HS-5 (cell line): ENCODE measurements at places on chromosomes 2 and 18.
A peak's percentile ranks its signal among the peaks of the same experiment; 100 is the strongest.

- no peak for DNase-seq
Measured at GRCh38 chr2:4947911-4948310, 744.3 kb upstream of the SOX11 start.

DNA sequence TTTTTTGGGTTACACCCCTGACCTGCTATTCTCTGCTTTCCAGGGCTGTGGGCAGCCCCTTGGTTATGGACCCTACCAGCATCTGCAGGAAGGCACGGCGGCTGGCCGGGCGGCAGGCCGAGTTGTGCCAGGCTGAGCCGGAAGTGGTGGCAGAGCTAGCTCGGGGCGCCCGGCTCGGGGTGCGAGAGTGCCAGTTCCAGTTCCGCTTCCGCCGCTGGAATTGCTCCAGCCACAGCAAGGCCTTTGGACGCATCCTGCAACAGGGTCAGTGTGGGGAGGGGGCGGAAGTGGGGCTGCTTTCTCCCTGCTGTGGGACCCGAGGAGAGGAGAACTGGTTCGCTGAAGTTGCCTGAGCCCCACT, 9.7 kb upstream of the WNT10A start:
- DNase-seq, result no peak

GRCh38 chr2:231642631-231643494, 50.2 kb downstream of the TEX44 start:
- DNase-seq, result peak; percentile 97

GRCh38 chr18:44568986-44569385, 111.7 kb upstream of the SETBP1 start:
- no peak for DNase-seq

DNA sequence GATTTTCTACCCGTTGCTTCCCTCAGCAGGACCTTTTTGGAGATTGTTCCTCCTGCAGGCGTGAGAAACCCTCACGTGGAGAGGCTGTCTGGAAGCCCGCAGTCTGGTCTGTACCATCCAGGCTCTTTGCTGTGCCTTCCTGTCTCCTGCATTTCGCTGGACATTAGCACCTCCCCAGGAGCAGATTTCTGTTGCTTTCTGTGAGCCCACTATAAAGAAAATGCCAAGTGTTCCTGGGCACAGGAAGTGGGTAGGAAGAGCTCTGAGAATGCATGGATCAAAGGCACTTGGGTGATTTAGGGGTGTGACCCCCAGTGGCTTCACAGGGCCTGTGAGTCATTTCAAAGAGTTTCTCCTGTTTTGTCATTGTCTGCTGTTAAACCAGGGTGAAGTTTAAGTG, 27.3 kb downstream of the SPTBN1 start:
- DNase-seq, result no peak

- peak; percentile 3 for DNase-seq
Measured at GRCh38 chr2:11123856-11124759, 31.2 kb upstream of the SLC66A3 start.

- no peak for DNase-seq
Measured at GRCh38 chr2:235836491-235836911, 331.7 kb downstream of the GBX2 start.

DNA sequence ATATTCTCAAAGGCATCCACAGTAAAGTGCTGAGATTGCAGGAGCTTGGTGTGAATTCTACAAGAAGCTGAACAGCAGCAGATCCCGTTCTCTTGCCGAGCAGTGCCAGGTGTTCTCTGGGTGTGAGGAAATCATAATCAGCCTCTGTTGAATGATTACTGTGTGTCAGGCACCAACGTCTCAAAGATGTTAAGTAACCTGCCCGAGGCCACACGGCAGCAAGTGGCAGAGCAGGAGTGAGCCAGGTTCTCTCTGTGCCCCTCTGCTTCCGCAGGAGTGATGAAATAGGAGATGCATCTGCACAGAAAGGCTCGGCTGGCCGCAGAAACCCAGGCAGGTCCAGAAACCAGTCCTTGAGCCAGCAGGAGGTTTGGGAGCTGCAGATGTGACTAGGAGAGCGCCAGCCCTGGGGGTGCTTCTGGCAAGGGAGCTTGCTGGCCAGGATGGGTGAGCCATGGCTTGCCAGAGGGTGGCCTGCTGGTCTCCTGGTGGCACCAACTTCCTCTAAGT, 68.4 kb downstream of the COPS7B start:
- DNase-seq, result no peak

DNA sequence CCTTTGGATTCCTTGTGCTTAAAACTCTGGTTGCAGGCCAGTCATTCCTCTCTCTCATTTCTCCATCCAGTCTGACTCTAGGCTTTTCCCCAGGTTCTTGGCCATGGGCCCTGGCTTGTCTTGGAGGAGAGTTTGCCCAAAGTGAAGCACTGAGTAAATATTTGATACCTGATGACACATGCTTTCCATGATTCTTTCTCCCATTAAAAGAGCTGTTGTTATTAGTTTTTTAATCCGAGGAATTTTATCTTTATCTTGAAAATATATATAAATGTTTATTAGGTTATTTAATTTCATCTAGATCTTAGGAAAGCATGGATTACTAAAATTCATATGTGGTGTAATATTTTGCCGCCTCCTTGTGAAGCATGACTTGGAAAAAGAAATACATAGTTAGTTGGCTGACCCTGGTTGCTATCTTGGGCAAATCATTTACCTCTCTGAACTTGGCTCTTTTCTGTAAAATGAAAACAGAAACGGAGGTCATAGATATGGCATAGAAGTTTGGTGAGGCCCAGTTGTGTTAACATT, 650.1 kb downstream of the SLC4A3 start:
- peak; percentile 38 for DNase-seq
